ENCODE measurements at places on chromosomes 7 and 10. TPM values are rescaled to one million over a fixed set of nuclear protein-coding genes. Genes with fewer than 3 reads are reported as not detected.

- no peak for DNase-seq
These were observed 172.6 kb downstream of the FAM107B start for GRCh38 chr10:14601872-14602725.

ASCC1 gene
- 31.6 TPM for total RNA-seq

- DNase-seq = no peak
These were observed 204.3 kb downstream of the DGKB start for GRCh38 chr7:14698239-14698638.

DNA sequence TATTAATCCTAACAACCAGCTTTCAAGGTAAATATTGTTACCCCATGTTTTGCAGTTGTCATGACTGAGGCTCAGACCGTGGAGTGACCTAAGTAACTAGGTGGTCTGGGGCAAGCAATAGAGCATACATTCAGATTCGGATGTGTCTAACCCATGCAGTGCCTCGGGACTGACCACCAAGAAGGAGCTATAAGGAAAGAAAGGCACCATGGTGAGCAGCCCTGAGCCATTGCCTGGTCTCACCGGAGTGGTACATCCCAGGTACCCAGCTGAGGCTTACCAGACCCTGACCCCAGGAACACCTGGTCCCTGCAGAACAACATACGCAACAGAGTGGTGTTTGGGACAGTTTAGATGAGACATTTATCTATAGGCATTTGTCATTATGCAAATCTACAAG is 175.5 kb upstream of the ZMIZ1 start:
- DNase-seq = no peak

PLEKHS1 gene
- total RNA-seq = not detected

All from right cardiac atrium (tissue), 5 donors.